A549 treated with CORT108297 at 1 μM for 4 hours (cell line): ENCODE measurements at places on chromosomes 2 and 18. TPM values are rescaled to one million over a fixed set of nuclear protein-coding genes. Genes with fewer than 3 reads are reported as not detected.

TNS1 gene
- total RNA-seq: 5.6 to 15.2 TPM (median 10.9 TPM) in 5 replicates

TWIST2 gene
- total RNA-seq: 10.5 to 20.7 TPM (median 19.4 TPM) in 5 replicates

ITGB6 gene
- 0.89 to 1.5 TPM (median 1.1 TPM) in 5 replicates for total RNA-seq

SALL3 gene
- not detected in 5 replicates for total RNA-seq

CFAP65 gene
- total RNA-seq: 0.15 to 0.24 TPM (median 0.20 TPM) in 5 replicates

RBKS gene
- 7.3 to 8.8 TPM (median 7.9 TPM) in 5 replicates for total RNA-seq

DYNAP gene
- not detected in 5 replicates for total RNA-seq

ZNF532 gene
- 17.2 to 23.4 TPM (median 22.4 TPM) in 5 replicates for total RNA-seq

COL4A4 gene
- total RNA-seq: 1.2 to 2.7 TPM (median 1.7 TPM) in 5 replicates

DUSP19 gene
- total RNA-seq: 0.55 to 1.4 TPM (median 0.74 TPM) in 5 replicates

CYRIA gene
- total RNA-seq: 0.06 to 0.30 TPM (median 0.14 TPM) in 5 replicates

FAHD2B gene
- 10.4 to 12.4 TPM (median 11.5 TPM) in 5 replicates for total RNA-seq

SNTG2 gene
- total RNA-seq: not detected in 5 replicates

ERFE gene
- total RNA-seq: 5.1 to 10.4 TPM (median 7.6 TPM) in 5 replicates

CCDC85A gene
- total RNA-seq: 0.08 to 0.20 TPM (median 0.16 TPM) in 5 replicates

RPRM gene
- 0.05 to 0.09 TPM in 2 of 5 replicates, not detected in the others for total RNA-seq

PSMA8 gene
- total RNA-seq: not detected in 5 replicates

ADD2 gene
- total RNA-seq: 18.0 to 29.0 TPM (median 26.1 TPM) in 5 replicates

ACTR1B gene
- total RNA-seq: 30.4 to 48.3 TPM (median 43.8 TPM) in 5 replicates

FOXD4L1 gene
- 0.20 to 0.67 TPM (median 0.34 TPM) in 5 replicates for total RNA-seq

SERPINB13 gene
- not detected in 5 replicates for total RNA-seq

ABCB11 gene
- 0.01 to 0.02 TPM (median 0.02 TPM) in 5 replicates for total RNA-seq

NDC80 gene
- 10.7 to 17.3 TPM (median 12.9 TPM) in 5 replicates for total RNA-seq

PRKAG3 gene
- not detected in 5 replicates for total RNA-seq

ASXL2 gene
- 9.5 to 15.7 TPM (median 13.9 TPM) in 5 replicates for total RNA-seq

KCNG2 gene
- not detected in 5 replicates for total RNA-seq

SPDYA gene
- 0.10 to 0.32 TPM (median 0.17 TPM) in 5 replicates for total RNA-seq

SERPINB5 gene
- 0.07 to 0.17 TPM (median 0.08 TPM) in 5 replicates for total RNA-seq

SPR gene
- total RNA-seq: 97.1 to 146 TPM (median 140 TPM) in 5 replicates

ALPG gene
- 0.12 to 0.22 TPM (median 0.16 TPM) in 5 replicates for total RNA-seq

PLGLB2 gene
- 0.13 to 0.35 TPM (median 0.25 TPM) in 4 of 5 replicates, not detected in the other for total RNA-seq

CDH19 gene
- total RNA-seq: 0.62 to 1.8 TPM (median 1.1 TPM) in 5 replicates

DPP4 gene
- 0.36 to 0.73 TPM (median 0.54 TPM) in 5 replicates for total RNA-seq

PRLH gene
- not detected in 5 replicates for total RNA-seq

LAMA3 gene
- 34.8 to 44.8 TPM (median 42.7 TPM) in 5 replicates for total RNA-seq

NTSR2 gene
- total RNA-seq: 0.07 to 0.13 TPM in 2 of 5 replicates, not detected in the others

ACTR2 gene
- total RNA-seq: 132 to 176 TPM (median 160 TPM) in 5 replicates

ALLC gene
- total RNA-seq: 0.06 to 0.13 TPM (median 0.12 TPM) in 4 of 5 replicates, not detected in the other

ZEB2 gene
- 3.4 to 8.0 TPM (median 5.3 TPM) in 5 replicates for total RNA-seq

SLC9A4 gene
- total RNA-seq: not detected in 5 replicates

HJURP gene
- 73.9 to 78.1 TPM (median 76.4 TPM) in 5 replicates for total RNA-seq

RAB6D gene
- total RNA-seq: 0.03 to 0.07 TPM in 2 of 5 replicates, not detected in the others

TMEM178A gene
- 0.13 to 0.17 TPM (median 0.16 TPM) in 5 replicates for total RNA-seq

AQP12B gene
- total RNA-seq: not detected in 5 replicates

CAPN14 gene
- 0.02 to 0.07 TPM (median 0.03 TPM) in 4 of 5 replicates, not detected in the other for total RNA-seq

NXPH2 gene
- not detected in 5 replicates for total RNA-seq

LRP1B gene
- total RNA-seq: not detected in 5 replicates

GALNT3 gene
- 0.04 to 0.05 TPM in 2 of 5 replicates, not detected in the others for total RNA-seq

GNLY gene
- 0.08 TPM in 1 of 5 replicates, not detected in the others for total RNA-seq

PID1 gene
- total RNA-seq: 2.9 to 3.8 TPM (median 3.2 TPM) in 5 replicates

CABYR gene
- total RNA-seq: 10.4 to 15.8 TPM (median 11.1 TPM) in 5 replicates

PARD3B gene
- total RNA-seq: 0.77 to 1.1 TPM (median 0.93 TPM) in 5 replicates

DCDC2C gene
- 0.22 to 0.55 TPM (median 0.52 TPM) in 5 replicates for total RNA-seq

IL36A gene
- not detected in 5 replicates for total RNA-seq
